MCF 10A (cell line): ENCODE measurements at places on chromosomes 1 and 21. TPM values are rescaled to one million over a fixed set of nuclear protein-coding genes. Genes with fewer than 3 reads are reported as not detected.

CAPZB gene
- total RNA-seq, result 252 and 259 TPM in 2 replicates

CFHR3 gene
- total RNA-seq, result not detected in 2 replicates

IL10RB gene
- total RNA-seq, result 23.2 and 26.3 TPM in 2 replicates

ZZZ3 gene
- 68.1 and 83.9 TPM in 2 replicates for total RNA-seq

FAM72A gene
- 19.4 and 21.8 TPM in 2 replicates for total RNA-seq
